ENCODE measurements at places on chromosomes 2 and 18. TPM values are rescaled to one million over a fixed set of nuclear protein-coding genes. Genes with fewer than 3 reads are reported as not detected.

- no peak for DNase-seq
Measured at GRCh38 chr2:219681694-219682300, 54.4 kb downstream of the SLC4A3 start.

GRCh38 chr2:67412424-67412823, 15.3 kb downstream of the ETAA1 start:
- DNase-seq, result no peak

- no peak for DNase-seq
Measured at GRCh38 chr2:181389524-181389923, 67.7 kb upstream of the ITGA4 start.

GRCh38 chr18:9405130-9405529, 70.2 kb upstream of the RALBP1 start:
- no peak for DNase-seq

Gene DSC3
- total RNA-seq, result under 0.01 TPM

Gene SNED1
- total RNA-seq, result 14.0 TPM

DNA sequence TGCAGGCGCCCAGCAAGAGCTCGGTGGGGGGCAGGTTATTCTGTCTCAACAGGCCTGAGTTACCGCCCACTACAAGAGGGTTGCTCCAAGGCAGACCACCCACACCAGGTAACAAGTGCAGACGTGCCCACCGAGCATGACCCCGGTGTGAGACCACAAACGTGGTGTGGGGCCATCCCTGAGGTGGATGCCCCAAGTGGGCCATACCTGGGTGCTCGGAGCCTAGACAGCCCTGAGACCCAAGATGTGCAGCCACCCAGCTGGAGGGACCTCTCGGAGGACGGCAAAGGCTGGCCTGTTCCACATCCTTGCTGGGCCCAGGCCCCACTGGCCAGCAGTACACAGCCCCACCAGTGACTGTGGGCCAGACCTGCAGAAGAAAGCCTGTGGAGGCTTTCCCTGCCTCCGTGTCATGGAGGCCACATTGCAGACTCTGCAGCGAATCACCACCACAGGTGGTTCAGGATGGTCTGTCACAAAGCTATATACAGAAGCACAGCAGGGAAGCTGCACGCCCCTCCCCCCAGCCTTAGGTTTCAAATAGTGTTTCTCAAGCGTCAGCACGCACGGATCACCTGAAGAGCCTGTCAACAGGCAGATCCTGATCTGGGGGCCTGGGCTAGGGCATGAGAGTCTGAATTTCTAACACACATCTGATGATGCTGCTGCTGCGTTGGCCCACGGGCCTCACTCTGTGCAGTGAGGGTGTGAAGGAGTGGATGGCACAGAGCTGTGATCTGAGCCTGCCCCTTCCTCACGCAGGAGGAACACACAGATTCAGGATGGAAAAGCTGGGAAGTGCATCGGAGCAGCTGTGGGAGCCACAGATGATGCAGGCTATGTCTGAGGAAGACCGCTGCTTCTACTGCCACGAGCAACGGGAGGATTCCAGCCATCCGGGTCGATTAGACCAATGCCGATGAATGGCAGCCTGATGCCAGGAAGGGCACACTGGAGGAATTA, 96.8 kb downstream of the UXS1 start:
- peak; percentile 74 for DNase-seq

DNA sequence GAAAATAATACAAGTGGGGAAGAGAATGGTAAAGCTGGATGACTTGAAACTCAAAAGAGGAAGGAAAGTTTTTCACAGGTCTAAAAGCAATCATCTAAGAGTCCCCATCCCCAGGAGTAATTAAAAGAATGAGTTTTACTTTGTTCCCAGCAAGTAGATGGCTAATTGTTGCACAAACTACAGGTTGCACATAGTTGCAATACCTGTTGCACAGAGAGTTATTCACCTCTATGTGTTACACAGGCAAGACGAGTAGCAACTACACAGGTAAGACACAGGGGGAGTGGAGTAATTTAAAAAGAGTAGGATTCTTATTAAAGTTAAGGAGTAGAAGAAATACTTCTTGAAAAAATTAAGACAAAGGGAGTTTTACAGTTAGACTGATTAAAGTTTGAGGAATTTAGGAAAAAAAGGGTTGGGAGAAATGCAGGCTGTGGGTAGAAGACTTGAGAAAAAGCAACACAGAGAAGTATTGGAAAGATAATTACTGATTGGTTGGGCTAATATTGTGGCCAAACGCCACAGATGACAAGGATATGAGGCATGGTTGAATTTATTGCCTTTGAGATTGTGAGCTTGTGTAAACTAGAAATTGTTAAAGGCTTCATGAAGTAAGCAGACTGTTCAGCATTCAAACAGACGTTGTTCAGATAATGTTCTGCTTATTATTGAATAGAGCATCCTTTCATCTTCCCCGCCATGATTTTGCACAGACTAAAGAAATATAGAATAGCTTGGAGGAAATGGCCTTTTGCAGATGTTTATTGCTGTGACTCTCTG, 699.3 kb downstream of the NR4A2 start:
- DNase-seq, result no peak

Gene KDM3A
- 56.9 TPM for total RNA-seq

Gene CABYR
- total RNA-seq, result 1.8 TPM

GRCh38 chr18:58174285-58174684, 130.3 kb downstream of the NEDD4L start:
- no peak for DNase-seq

Gene TMEM200C
- 0.33 TPM for total RNA-seq

GRCh38 chr2:231918501-231919330, 7.5 kb downstream of the NPPC start:
- no peak for DNase-seq

GRCh38 chr2:70920367-70920715, 15.4 kb upstream of the ATP6V1B1 start:
- no peak for DNase-seq

GRCh38 chr2:42942214-42942989, 150.0 kb upstream of the HAAO start:
- DNase-seq, result no peak

DNA sequence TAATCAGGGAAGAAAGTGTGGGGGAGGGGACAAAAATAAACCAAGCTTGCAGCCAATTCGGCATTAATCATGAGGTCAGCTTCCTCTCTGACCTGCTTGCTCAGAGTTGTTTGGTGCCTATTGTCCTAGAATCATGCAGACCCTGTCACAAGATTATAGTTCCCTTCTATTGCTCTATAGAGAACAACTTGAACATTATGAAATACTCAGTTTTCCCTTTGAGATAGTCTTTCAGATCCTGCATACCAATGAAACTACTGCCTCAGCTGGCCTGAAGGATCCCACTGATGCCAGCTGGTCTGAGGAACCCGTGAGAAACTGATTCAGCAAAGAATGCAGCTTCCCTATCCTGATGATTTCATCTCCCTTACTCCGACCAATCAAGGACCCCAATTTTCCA, 955 bp upstream of the BBS5 start:
- DNase-seq, result no peak

Gene MOCOS
- total RNA-seq, result 1.3 TPM

DNA sequence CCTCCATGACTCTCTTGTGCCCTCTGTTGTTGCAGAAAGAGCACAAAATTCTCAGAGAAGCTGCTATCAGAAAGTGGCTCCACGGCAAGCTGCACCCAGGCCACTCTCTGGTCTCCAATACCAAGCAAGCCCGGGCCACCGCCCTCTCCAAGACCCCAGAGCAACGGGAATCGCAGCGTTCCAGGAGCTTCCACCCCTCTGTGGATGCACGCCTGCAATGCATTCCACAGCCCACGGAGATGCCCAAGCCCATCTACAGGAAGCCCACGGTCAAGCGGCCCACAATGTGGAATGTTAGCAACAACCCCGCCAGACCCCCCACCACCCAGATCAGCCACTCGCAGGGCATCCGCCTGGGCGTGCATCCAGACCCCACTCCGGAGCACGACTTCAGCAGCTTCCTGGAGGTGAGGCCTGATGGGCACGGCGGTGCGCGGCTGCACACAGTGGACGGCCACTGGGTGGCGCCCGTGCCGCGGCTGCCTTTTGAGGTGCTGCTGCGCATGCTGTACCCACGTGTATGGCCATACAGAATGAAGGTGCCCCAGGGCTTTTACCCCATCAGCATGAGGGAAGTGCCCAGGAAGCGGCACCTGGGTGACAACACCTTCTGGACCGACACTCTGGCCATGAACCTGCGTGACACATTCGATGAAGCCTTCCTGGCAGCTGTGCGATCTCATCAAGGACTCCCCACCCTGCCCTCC, 6.3 kb downstream of the ANKRD53 start:
- DNase-seq, result peak; percentile 88

- DNase-seq, result no peak
Measured at GRCh38 chr18:13267431-13267873, 48.9 kb downstream of the LDLRAD4 start.

Gene FBXO48
- total RNA-seq, result 0.83 TPM

DNA sequence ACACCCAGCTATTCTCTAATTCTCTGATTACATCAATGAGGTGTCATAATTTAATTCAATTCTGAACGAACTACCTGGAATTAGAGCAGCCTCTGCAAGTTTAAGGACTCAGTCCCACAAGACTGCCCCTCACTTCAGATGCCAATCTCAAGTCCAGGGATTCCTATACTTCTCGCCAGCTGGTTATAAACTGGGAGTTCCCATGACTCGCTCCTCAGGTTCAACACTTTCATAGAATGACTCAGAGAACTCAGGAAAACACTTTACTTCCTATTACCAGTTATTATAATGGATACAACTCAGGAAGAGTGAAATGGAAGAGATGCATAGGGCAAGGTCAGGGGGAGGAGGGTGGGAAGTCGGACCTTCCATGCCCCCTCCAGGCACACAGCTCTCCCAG, 112.3 kb upstream of the ATP5MC3 start:
- no peak for DNase-seq

GRCh38 chr18:23727707-23728493, 38.6 kb downstream of the LAMA3 start:
- peak; percentile 78 for DNase-seq

Gene UGT1A10
- total RNA-seq, result not detected

DNA sequence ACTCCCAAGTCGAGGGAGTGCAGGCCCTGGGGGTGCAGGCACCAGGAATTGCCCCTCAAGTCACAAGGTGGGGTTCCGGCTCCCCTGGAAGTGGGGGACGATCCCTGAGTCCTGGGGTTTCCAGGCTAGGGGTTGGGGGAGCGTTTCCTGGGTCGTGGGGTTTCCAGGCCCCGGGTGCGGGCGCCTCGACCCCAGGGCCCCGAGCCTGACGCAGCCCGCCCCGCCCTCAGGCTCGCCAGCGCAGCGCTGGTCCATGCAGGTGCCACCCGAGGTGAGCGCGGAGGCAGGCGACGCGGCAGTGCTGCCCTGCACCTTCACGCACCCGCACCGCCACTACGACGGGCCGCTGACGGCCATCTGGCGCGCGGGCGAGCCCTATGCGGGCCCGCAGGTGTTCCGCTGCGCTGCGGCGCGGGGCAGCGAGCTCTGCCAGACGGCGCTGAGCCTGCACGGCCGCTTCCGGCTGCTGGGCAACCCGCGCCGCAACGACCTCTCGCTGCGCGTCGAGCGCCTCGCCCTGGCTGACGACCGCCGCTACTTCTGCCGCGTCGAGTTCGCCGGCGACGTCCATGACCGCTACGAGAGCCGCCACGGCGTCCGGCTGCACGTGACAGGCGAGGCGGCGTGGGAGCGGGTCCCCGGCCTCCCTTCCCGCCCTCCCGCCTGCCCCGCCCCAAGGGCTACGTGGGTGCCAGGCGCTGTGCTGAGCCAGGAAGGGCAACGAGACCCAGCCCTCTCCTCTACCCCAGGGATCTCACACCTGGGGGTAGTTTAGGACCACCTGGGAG, 12.0 kb downstream of the SIGLEC15 start:
- DNase-seq, result peak; percentile 92

DNA sequence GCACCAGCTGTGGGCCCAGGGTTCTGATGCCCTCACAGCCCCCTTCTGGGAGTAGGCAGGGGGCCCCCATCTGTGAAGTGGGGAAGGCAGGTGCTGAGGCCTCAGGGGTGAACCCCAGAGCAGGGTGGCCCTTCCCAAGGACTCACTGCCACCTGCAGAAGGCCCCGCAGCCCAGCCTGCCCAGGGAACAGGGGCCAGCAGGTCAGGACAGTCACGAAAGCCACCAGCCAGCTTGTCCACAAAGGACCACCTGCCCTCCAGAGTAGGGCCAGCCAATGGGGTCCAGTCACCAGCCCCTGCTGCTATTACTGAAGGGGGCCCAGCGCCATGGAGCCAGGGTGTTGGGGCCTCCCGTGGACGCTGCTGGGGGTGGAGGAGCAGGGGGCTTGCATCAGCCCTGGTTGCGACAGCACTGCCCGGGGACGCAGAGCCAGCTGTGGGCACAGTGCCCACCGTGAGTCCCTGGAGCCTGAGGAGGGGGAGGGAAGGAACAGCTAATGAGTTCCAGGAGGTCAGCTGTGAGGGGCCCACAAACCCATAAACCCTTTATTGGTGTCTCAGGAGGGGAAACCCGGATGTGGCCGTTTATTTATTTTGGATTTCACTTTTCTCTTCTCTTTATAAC, 11.5 kb upstream of the SNED1 start:
- no peak for DNase-seq

- DNase-seq, result no peak
Measured at GRCh38 chr2:83874712-83875430, 584.2 kb downstream of the SUCLG1 start.

- no peak for DNase-seq
Measured at GRCh38 chr2:233061591-233062450, 1.7 kb downstream of the INPP5D start.

DNA sequence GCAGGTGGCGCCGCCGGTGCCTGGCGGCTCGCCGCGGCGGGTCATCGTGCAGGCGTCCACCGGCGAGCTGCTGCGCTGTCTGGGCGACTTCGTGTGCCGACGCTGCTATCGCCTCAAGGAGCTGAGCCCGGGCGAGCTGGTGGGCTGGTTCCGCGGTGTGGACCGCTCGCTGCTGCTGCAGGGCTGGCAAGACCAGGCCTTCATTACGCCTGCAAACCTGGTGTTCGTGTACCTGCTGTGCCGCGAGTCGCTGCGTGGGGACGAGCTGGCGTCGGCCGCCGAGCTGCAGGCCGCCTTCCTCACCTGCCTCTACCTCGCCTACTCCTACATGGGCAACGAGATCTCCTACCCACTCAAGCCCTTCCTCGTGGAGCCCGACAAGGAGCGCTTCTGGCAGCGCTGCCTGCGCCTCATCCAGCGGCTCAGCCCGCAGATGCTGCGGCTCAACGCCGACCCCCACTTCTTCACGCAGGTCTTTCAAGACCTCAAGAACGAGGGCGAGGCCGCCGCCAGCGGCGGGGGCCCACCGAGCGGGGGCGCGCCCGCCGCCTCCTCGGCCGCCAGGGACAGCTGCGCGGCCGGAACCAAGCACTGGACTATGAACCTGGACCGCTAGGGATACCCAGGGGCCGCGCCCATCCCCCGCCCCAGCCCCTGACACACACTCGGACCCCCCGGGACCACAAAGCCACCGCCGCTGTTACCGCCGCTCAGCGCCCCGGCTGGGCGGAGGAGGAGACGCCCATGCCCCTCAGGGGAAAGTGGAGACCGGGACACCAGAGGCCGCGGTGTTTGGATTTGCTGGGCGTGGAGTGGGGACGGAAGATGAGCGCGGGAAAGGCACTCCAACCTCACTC, 1.1 kb downstream of the CDK5R2 start:
- no peak for DNase-seq

Data from esophagus muscularis mucosa (tissue), 4 donors.